Liver (tissue), 10 donors: ENCODE measurements at places on chromosomes 7 and 10. TPM values are rescaled to one million over a fixed set of nuclear protein-coding genes. Genes with fewer than 3 reads are reported as not detected.

Gene ANXA8
- polyA plus RNA-seq: 1.2 TPM

DNA sequence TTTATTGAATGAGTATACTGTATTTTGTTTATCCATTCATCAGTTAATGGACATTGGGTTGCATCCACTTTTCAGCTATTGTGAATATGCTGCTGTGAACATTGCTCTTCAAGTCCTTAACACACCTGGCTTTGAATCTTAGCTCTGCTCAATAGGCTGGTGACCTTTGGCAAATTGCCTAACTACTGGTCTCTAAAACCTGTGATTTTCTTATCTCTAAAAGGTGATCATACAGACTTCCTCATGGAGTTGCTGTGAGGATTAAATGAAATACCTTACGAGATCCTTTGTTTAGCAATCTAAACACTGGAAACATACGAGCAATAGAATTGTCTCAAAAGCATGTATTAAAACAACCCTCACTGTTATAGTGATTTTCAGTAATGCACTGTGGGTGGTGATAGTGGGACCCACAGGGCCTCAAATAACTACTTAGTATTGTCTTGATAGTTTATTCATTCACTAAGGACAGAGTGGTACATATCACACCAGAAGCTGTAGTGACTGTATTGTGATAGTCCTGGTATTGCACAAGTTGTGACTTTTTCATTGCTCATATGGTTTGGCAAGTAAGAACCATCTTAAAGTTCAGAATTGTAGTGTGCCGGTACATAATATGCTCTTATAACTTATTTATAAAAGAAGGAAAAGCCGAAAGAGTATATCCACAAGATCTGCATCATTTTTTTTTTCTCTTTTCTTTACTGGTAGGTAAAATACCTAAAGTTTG, 257.6 kb downstream of the EXOC4 start:
- no peak for DNase-seq

DNA sequence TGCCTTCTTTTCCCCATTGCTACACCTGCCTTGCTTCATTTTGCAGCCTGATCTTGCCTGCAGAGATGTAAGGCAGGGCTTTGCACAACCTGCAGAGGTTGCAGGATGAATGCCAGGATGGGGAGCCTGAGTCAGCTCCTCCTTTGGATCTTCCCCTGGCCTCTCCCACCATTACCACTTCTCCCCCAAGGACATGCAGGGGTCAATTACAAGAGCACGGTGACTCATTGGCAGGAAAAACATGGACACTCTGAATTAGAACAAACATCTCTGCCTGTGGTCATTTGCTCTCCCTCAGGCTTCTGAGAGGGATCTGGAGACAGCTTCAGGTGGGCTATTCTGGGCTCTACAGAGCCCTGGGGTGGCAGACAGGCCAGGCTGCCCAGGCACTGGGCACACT, 89.2 kb downstream of the HERPUD2 start:
- DNase-seq: no peak

GRCh38 chr10:51886438-51887068, 187.2 kb upstream of the CSTF2T start:
- no peak for DNase-seq

- DNase-seq: no peak
These were observed 13.6 kb downstream of the LGI1 start for GRCh38 chr10:93771354-93771753.

DNA sequence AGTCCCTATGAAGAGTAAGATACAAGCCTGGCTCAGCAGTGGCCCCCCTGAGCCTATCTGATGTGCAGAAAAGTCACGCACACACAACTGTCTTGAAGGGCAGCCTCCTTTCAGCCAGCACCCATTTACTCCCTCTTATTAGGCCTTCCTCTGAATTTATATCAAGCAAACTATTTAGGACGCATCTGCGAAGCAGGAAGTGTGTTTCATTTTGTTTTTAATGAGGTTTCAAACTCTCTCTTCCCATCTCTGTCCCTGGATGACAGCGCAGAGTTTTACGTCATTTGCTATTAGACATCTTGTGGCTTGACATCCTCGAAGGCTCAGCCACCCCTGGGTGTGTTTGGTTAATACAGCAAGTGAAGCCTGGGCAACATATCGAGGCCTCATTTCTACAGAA, 79.5 kb downstream of the CUX1 start:
- no peak for DNase-seq

DNA sequence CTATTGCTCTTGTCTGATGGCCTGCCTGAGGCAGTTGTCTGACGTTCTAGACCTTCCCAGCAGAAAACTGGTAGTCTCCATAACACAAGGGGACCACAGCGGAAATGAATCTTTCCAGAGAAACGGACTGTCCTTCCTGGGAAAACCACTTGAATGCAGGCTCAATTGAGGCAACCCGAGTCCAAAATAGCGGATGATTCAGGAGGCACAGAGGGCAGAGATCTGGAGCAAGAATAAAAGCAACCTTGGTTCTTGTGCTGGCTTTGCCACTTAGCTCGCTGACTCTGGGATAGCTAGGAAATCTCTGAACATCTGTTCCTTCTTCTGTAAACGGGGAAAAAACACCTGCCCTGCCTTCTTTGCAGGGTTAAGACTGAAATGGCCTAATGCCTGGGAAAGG, 178.8 kb downstream of the NEURL1 start:
- no peak for DNase-seq
